ENCODE measurements at places on chromosomes 3 and 15.
A peak's percentile ranks its signal among the peaks of the same experiment; 100 is the strongest.

GRCh38 chr15:77475001-77475400, 54.3 kb downstream of the HMG20A start:
- no peak for DNase-seq

- DNase-seq = no peak
Measured at GRCh38 chr15:39629906-39630305, 49.0 kb downstream of the THBS1 start.

DNA sequence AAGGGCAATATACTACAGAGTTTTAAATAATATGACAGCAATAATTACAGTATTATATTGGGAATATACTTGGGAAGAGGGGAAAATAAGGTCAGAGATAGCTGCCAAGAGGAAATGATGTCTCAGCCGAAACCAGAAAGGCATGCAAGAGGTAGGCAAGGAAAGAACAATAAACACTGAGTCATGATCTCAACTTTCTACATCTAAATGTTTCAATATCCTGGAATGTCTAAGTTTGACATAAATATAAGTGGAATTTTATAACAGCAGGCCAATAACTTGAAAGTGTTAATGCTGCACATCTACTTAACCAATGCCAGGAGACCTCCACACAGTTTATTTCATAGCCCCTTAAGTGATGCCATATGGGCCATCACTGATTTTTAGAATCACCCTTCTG, 99.8 kb upstream of the CPNE4 start:
- DNase-seq = no peak

- DNase-seq = peak; percentile 37
Measured at GRCh38 chr3:45687828-45688193, 1.4 kb upstream of the SACM1L start.

DNA sequence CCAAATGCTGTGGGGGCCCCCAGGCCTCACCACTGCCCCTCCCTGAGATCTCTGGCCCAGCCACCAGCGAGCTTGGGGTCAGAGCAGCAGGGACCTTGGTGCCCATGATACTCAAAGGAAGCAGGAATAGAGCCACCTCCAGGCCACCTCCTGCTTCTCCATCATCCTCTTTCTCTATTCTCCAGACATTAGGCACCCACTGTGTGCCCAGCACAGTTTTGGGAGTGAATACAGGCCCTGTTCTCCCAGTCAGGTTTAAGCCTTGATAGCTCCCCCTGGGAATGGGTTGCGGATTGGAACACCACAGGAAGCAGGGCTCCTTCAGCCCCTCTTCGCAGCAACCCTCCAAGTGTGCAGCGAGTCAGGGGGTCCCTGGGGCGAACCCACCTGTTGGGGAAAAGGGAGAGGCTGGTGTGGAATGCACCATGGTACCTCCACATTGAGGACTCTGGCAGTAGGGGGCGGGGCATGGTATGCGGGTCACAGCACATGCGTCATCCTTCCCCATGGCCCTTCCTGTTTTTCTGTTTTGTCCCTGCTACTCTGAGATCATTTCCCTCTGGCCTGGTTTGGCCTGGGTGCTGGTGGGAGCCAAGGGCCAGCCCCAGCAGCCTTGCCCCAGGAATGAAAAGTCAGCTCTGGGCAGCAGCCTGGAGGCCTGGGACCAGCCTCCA, 14.2 kb upstream of the SEMA3B start:
- no peak for DNase-seq

DNA sequence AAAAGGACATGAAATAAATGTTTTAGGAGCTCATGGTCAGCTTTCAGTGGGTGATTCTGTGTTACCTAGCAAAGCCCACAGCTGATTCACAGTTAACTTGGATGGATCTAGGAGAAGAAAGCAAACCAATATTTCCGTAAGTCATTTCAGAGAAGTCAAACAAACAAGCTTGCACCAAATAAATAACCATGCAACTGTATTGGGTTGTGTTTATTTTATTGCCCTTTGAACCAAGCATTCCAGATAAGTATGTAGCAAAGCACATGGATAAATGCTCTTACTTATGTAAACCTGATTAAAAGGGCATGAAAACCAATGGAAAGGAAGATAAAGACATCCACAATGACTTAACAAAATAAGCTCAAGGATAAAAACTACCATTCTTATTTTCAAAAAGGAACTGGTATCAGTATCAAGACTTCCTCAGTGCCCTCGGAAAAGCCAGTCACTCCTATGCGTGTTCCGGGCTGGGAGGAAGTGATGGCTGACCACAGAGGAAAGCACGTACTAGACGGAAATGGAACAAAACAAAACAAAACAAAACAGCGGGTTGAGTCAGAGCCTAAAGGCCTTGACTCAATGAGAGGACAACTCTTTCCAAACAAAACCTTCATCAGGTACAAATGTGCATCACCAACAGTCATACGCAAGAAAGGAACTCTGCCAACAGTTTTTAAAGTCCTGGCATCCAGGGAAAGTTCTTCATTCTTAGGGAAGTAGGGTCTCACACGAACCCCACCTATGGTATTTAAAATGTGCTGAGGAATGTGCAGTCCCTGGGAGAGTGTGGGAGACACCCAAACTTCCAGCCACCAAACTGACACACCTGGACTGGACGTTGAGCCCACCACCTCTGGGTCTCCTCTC, 103.3 kb downstream of the SNRK start:
- peak; percentile 79 for DNase-seq

- no peak for DNase-seq
Measured at GRCh38 chr15:42726114-42726513, 10.8 kb downstream of the CDAN1 start.

DNA sequence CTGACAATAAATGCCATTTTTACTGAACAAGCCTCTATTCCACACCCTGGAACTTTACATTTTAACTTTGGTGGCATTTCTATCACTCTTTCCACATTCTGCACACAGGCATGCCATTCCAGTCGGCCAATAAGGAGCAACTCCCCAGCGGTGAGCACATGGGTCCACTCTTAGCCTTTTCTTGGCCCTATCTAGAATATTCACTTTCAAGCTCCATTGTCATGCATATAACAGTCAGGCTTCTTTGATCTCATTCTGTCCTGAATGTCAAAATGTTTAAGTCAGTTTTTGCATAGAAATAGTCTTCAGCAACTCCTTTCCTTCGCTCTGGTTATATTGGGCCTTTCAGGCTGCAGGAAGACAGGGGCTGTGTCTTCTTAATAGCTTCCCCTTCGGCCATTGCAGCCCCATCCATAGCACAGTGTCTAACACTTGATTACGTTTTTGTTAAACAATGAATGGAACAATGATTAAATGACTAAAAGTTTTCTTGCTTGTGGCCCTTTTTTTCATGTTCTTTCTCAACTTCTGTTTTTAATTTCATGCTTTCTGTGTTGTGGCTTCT, 427.3 kb downstream of the MFSD1 start:
- DNase-seq = no peak

GRCh38 chr3:178795349-178795748, 259.1 kb downstream of the KCNMB2 start:
- no peak for DNase-seq

GRCh38 chr3:195717852-195718476, 2.8 kb upstream of the MUC20 start:
- no peak for DNase-seq

- no peak for DNase-seq
Measured at GRCh38 chr15:82132742-82133141, 86.9 kb upstream of the MEX3B start.

- DNase-seq = no peak
Measured at GRCh38 chr3:40427045-40427669, 30.0 kb upstream of the RPL14 start.

DNA sequence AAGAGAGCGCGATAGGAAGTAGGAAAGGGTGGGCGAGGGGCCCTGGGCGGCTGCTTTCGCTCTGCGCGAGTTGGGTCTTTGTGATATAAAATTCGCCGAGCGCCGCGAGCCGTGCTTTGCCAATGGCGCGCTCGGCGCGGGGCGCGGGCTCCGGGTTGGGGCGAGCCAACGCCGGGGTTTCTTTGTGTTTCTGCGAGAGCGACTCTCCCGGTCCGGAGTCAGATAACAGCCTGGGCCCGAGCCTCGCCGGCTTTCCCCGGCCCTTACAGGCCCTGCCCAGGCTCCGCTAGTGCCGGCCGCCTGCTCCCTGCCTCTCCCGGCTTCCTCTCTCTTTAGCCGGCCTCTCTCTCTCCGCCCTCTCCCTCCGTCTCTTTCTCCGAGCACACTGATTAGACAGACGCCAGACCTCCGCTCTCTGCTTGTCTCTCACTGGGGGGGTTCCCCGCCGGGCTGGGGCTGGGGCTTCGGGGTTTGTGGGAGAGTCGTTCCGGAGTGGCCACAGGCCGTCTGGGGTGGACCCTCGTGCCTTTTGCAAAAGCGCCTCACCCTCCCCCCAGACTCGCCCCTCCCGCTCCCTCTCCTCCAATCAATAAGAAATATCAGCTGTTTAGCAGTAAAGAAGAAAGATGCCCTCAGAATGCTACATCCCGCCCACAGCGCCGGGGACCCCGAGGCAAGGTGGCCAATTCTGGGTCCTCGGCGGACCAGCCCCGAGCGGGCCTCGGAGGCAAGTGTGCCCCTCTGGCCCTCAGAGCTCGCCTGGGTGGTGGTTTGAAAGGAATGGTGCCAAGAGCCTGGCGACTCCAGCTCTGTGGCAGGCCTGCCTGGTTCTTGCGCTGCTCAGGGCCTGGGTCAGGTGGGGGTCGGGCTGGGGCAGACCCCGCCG, 2.9 kb downstream of the NR2F2 start:
- peak; percentile 12 for DNase-seq

DNA sequence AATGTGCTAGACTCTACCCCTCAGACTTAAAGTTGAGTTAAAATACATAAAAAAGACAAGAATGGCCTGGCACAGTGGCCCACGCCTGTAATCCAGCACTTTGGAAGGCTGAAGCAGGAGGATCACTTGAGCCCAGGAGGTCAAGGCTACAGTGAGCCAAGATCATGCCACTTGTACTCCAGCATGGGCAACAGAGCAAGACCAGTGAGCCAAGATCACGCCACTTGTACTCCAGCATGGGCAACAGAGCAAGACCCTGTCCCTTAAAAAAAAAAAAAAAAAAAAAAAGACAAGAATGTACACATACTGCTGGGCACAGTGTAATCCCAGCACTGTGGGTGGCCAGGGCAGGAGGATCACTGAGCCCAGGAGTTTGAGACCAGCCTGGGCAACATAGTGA, 17.4 kb downstream of the DIS3L start:
- no peak for DNase-seq

DNA sequence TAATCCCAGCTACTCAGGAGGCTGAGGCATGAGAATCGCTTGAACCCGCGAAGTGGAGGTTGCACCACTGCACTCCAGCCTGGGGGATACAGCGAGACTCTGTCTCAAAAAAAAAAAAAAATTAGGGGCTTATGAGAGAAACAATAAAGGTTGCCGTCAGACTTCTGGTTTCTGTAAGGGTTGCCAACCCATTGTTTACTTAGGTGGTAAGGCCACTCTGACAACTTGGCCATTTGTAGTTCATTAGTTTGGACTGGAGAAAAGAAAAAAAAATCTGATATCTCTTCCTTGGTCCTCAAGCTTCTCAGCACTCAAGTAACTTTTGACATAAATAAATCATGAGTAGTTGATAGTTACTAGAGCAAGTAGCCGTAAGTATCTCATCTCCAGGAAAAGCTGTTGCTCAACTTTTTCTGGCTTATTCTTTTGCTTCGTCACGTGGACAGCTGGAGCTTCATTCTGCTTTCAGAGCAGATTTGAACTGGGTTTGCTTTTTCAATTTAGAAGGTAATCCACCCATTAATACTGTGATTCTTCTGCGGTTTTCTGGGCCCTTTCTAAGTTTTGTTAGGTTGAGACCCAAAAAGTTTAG, 9.4 kb downstream of the SNX1 start:
- peak; percentile 62 for DNase-seq

GRCh38 chr3:190205739-190206138, 85.0 kb upstream of the P3H2 start:
- no peak for DNase-seq

DNA sequence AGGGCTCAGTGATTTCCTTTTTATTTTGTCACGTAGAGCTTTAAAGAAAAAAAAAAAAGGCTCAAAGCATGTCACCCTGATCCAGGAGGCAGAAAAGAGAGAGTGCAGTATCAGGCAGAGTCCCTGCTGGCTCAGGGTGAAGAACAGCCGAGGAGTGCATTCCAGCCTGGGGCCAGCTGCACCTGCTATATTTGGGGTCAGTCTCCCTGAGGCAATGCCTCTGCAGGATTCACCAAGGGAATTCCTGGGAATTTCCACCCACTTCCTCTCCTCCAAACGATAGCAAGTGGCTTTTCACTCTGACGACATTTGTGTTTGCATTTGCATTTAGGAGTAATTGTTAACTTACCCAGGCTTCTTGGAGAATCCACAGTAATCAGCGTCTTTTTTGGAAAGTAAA, 202.9 kb upstream of the CTNNB1 start:
- DNase-seq = no peak

GRCh38 chr3:189278221-189278620, 106.5 kb downstream of the TPRG1 start:
- no peak for DNase-seq

DNA sequence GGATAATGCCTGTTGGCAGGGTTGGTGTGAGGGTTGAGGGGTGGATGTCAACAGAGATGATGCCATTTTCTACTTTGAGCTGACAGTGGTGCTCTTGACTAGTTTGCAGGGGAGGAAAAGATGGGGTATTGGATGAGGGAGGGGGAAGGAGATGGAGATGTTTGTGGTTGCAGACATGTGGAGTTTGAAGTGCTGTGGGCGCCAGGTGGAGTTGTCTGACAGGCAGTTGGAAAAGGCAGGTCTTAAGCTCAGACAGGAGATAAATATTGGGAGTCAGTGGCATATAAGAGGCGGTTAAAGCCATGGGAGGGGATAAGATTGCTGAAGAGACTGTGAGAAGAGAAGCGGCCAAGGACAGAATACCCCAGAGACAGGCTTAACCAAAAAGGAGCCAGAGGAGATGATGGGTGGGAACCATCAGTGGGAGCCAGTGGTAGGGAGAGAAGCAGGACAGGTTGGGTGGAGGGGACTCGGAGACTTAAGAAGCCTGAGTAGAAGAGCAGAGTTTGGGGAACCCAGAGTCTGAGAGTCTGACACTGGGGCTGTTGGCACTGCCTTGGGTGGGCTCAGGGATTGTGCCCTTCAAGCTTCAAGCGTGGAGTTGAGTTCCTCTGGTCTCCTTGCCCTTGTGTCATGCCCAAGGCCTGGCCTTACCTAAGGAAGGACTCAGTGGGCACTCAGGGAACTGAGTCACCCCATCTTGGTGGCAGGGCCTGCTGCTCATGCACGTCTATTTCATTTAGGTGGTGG, 13.9 kb downstream of the COPG1 start:
- no peak for DNase-seq

DNA sequence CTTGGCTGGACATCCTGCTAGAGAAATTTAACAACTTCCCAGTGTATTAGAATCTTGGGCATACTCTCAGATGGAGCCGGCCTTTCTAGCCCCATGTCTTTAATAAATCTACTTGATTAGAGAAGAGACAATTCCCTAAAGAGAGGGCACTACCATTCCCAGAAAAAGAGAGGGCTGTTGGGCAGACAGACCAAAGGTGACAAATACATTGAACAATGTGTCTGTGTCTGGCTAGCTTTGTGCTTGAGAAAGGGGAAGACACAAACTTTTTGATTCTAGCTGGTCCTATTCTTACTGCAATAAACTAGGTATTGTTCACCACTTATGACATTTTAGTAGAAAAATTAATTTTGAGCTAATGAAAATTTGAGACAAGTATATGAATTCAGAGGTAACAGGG, 57.7 kb downstream of the DUT start:
- no peak for DNase-seq

- no peak for DNase-seq
Measured at GRCh38 chr3:45017821-45018220, 8.3 kb upstream of the CLEC3B start.

- DNase-seq = no peak
Measured at GRCh38 chr15:69669446-69669845, 216.8 kb downstream of the RPLP1 start.

GRCh38 chr15:73022161-73022560, 30.1 kb upstream of the NEO1 start:
- no peak for DNase-seq

GRCh38 chr15:62173215-62173614, 8.1 kb upstream of the C2CD4B start:
- DNase-seq = no peak
